ENCODE measurements at places on chromosomes 16 and 17. TPM values are rescaled to one million over a fixed set of nuclear protein-coding genes. Genes with fewer than 3 reads are reported as not detected.

DNA sequence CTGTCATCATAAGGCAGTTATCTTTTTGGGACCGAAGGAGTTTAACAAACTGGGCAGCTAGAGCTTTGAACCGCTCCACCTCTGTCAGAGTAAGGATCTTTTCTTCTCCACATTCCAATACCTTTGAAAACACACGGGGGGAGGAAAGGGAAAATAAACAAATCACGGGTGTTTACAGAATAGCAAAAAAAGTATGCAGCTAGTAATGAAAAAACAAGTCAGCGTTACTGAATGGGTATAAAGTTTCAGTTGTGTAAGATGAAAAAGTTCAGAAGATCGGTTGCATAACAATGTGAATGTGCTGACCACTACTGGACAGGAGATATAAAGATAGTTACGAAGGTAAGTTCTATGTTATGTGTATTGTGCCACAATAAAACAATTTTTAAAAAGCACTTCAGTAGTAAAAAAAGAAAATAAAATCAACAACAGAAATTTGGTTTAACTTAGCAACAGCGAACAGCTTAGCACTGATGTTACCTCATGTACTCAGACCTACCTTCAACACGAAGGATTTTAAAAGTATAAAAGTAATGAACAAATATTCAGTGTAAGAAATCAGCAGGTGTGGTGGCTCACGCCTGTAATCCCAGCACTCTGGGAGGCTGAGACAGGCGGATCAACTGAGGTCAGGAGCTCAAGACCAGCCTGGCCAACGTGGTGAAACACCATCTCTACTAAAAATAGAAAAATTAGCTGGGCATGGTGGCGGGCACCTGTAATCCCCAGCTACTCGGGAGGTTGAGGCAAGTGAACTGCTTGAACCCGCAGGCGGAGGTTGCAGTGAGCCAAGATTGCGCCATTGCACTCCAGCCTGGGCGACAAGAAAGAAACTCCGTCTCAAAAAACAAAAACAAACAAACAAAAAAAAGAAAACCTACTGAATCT lies 34.3 kb downstream of the MARF1 start:
- DNase-seq, result no peak

NSF gene
- 23.8 TPM for total RNA-seq

GRCh38 chr17:39151943-39152818 lies 744 bp upstream of the PLXDC1 start:
- peak; percentile 52 for DNase-seq

KCNJ2 gene
- not detected for total RNA-seq

PHOSPHO1 gene
- not detected for total RNA-seq

GRCh38 chr16:68893710-68894705 lies 50.7 kb downstream of the TANGO6 start:
- DNase-seq, result peak; percentile 6

PTX4 gene
- total RNA-seq, result not detected

DNA sequence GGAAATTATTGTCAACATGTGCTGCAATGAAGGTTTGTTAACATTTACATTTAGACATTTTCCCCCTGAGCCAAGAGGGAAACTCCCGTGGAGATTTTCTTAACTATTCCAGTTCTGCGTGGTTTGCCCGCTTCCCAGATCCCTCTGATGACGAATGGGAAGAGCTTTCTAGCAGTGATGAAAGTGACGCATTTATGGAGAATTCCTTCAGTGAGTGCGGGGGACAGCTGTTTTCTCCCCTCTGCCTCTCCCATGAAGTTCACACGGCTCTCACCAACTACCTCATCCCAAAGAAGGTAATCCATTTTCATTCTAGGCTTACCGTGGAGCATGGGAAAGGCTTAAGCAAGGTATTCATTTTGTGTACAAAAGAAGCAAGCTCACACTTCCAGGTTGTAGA lies 18.2 kb downstream of the HEATR3 start:
- no peak for DNase-seq

DNA sequence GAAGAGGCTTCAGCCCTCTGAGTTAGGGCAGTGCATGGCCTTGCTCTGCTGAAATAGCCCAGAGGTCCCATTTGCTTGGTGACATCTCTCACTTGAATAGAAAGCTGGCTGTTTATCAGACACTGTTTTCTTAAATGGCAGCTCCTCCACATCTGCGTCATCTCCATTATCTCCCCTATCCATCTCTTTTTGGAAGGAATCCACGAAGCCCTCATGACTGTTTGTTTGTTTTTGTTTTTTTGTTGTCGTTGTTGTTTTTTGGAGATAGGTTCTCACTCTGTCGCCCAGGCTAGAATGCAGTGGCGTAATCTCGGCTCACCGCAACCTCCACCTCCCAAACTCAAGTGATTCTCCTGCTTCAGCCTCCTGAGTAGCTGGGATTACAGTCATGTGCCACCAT lies 16.6 kb downstream of the NAA60 start:
- no peak for DNase-seq

STAT5B gene
- 185 TPM for total RNA-seq

GRCh38 chr17:13400491-13400890 lies 201.2 kb downstream of the HS3ST3A1 start:
- no peak for DNase-seq

G6PC1 gene
- total RNA-seq, result not detected

DNA sequence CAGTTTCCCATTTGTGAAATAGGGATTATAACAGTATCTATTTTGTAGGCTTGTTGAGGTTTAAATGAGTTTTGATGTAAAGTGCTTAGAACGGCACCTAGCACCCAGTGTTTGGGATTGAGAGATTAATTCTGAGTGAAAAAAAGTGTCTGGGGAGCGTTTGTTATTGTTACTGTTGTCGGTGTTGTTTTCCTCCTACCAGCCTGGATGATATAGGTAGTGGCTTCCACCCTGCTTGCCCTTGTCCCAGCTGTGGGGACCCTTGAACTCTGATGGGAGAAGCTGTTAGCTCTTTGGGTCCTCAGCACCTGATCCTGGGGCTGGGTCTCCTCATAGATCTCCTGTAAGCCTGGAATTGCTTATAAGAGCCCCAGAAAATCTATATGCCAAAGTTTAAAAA lies 4.9 kb downstream of the FMNL1 start:
- no peak for DNase-seq

MYH11 gene
- total RNA-seq, result not detected

DNA sequence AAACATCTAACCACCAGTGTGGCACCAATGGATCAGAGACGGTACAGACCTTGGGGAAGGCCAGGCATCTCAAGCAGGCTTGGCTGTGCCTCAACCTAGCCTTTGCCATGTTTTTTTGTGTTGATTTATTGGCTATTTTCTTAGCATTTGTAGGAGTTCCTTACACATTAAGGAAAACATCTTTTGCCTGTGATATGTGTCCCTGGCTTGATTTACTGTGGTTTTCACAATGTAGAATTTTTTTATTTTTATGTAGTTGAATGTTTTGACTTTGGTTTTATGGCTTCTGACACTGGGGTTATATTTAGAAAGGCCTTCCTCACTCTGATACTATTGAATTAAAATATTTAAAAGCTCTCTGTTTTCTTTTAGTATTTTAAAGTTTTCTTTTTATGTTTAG lies 132.6 kb downstream of the ZNF423 start:
- DNase-seq, result no peak

NPB gene
- total RNA-seq, result 0.12 TPM

PYDC1 gene
- not detected for total RNA-seq

- DNase-seq, result no peak
These were observed 4.1 kb downstream of the DLX3 start for GRCh38 chr17:49990921-49991320.

- no peak for DNase-seq
These were observed 79.5 kb downstream of the PMP22 start for GRCh38 chr17:15185625-15185991.

- peak; percentile 75 for DNase-seq
These were observed 83.4 kb downstream of the GAS7 start for GRCh38 chr17:10114931-10115535.

- DNase-seq, result no peak
These were observed 26.9 kb upstream of the COX10 start for GRCh38 chr17:14042411-14042810.
